Foreskin keratinocyte (primary cell): ENCODE measurements at places on chromosomes 3 and 15.
A peak's percentile ranks its signal among the peaks of the same experiment; 100 is the strongest.

DNA sequence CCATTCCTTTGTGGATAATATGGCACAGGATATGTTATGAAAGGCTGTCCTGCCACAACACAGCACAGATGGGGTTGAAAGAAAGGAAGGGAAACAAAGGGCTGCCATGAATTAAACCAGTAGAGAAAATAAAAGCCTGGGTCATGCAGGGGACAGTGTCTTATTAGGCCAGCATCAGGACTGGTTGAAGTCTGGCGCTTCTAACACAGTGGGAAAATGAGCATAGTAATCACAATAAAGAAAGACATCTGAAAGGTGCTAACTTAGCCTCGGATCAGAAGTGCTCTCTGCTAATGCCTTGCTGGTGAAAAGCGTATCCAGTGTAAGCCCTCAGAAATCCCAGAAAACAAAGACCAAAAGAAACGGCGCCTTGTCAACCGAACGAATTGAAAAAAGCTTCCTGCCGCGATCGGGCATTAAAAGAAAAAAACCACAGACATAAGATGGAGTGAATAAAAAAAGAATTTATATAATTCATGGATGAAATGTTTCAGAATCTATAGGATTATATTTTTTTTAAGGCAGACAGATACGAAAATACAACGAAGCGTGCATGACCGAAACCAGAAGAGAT lies 566 bp upstream of the MKRN3 start:
- no peak for DNase-seq

- DNase-seq, result no peak
These were observed 49.2 kb downstream of the OXSR1 start for GRCh38 chr3:38214560-38214959.

DNA sequence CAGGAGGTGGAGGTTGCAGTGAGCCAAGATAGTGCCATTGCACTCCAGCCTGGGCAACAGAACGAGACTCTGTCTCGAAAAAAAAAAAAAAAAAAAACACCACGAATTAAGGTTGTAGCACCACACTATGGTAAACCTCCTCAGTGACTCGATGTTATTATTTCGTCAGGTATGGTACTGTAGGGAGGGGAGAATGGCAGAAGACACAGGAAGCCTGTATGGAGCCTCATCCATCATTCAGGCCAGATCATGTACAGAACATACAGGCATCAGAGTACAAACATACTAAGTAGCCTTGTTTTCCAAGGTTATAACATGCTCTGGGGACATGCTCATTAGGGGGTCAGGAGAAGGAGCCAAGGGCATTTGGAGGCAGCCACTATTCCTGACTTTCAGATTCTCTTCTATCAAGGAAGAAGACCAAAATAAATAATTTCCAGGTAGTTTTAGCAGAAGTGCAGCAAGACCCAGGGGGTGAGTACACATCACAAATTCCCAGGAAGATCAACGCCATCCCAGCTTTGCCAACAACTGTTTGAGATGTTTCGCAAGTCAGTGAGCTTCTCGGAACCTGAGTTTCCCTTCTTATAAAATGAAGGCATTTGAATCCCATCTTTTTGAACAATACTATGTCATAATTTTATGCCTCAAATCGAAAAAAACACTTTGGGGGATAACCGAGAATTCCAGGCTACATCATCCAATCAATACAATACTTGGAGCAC lies 79.8 kb downstream of the FOXP1 start:
- DNase-seq, result peak; percentile 82

- no peak for DNase-seq
These were observed 2.6 kb upstream of the MAP6D1 start for GRCh38 chr3:183827809-183828537.

DNA sequence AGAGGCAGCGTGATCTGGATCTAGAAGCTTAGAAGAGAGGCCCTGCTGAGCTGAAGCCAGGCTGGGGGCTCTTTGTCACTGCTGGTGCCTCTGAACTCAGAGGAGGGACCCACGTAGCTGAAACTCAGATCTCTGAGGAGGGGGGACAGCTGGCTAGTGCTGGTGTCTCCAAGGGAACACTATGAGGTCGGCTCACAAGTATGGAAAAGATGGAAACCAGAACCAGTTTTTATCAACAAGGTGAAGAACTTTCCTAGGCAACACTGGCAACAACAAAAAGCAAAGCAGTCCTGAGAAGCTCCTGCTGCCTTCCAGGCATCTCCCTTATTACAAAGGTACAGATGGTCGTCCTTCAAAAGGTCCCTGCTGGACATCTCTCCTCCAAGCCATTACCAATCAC lies 27.0 kb upstream of the FSTL1 start:
- no peak for DNase-seq

DNA sequence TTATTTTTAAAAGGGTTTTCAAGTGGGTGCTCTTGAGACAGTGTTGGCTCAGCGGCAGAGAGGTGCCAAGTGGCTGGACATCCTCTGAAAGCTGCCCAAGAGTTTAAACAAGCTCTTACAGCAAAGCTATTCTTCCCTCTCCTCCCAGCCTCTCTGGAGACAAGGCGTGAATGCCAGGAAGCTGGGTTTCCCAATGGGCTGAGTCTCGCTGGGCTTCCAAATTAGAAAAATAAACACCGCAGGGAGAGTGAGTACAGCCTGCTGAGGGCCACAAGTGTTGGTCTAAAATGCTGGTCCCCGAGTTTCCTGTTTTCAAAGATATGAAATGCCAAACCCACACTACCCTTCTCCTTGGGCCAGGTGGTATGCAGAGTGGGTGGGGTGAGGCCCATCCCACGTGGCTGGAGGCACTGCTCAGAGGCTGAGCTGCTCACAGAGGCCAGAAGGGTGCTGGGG lies 36.4 kb downstream of the ZDHHC3 start:
- no peak for DNase-seq

GRCh38 chr3:52248165-52248541 lies 2.6 kb downstream of the PPM1M start:
- no peak for DNase-seq

DNA sequence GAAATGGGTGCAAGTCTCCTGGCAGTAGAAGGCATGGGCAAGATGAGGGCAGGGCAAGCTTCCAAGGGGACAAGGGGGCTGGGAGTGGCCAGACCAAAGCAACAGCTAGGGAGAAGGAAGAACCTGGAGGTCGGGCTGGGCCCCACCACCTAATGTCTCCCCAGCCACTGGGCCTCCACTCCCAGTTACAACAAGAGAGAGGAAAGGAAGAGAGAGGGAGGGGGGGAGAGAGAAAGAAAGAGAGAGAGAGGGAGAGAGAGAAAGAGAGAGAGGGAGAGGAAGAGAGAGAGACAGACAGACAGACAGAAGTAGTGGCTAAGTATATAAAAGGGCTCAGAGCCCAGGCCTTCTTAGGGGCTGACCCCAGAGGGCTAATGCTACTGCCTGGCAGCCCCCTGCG lies 6.9 kb downstream of the DUSP7 start:
- no peak for DNase-seq

- DNase-seq, result no peak
These were observed 13.3 kb upstream of the SOX2 start for GRCh38 chr3:181698263-181698954.

DNA sequence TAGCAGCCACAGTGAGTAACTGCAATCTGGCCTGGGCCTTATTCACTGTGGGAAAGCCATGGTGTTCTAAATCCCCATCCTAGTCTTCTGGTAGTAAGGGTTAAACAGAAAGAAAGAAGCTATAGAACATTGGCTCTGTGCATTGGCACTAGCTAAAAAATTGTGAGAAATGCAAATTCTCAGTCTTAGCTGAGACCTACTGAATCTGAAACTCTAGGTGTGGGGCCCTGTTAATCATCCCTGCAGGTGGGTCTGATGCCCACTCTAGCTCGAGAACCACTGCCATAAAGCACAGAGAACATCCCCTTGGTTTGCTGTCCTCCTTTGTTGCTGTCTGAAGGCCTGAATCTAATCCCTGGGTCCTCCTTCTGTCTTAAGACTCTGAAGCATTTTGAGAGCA lies 59.3 kb downstream of the MEIS2 start:
- no peak for DNase-seq

DNA sequence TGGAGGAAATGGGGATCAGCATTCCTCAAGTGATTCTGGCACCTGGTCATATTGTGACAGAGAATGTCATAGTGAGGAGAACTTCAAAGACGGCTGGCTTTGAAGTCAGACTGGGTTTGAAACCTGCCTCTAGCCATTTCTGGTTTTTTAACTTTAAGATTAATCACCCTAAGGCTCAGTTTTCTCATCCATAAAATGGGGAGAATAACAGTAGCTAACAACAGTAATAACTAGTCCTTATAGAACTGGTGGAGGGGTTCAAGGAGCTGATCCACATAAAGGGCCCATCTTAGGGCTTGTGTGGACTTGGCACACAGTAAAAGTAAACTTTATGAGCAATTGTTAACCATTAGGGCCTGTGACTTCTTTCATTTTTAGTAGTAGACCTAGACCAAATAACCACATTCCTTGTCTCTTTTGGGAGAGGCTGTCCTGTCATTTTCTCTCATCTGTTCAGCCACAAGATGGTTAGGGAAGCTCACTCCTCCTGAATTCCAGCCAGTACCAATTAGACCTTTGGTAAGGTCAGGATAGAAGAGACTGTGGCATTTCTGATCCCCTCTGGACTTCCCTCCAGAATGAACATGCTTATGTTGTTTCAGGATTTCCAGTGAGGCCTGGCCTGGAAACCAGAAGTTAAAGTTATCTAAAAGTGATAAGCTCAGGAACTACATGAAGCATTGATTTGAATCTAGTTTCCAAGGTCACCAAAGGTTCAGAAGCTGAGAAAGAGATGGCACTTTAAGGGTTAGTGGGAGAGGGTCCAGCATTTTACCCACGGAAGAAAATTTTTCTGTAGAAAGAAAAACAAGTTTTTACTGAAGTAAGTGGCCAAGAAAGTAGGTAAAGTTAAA lies 159.3 kb upstream of the DPH6 start:
- DNase-seq, result no peak

DNA sequence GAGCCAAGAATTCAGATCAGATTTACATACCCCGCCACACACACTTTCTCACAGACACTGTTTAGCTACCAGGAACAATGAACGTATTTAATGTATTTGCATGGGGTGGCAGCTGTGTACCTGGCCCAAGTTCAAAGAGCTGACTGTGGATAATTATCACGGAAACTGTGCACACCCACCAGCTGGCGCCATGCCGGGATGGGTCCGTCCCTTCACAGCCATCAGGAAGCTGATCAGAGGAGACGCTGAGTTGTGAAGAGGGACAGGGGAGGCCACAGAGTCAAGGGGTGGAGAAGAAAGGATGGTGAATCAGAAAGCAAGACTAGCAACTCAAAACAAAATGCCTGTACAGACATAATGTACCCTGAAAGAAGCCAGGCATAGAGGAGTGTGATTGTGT lies 13.1 kb upstream of the PLA2G4D start:
- no peak for DNase-seq

- DNase-seq, result no peak
These were observed 489.3 kb downstream of the ERC2 start for GRCh38 chr3:55978953-55979352.

DNA sequence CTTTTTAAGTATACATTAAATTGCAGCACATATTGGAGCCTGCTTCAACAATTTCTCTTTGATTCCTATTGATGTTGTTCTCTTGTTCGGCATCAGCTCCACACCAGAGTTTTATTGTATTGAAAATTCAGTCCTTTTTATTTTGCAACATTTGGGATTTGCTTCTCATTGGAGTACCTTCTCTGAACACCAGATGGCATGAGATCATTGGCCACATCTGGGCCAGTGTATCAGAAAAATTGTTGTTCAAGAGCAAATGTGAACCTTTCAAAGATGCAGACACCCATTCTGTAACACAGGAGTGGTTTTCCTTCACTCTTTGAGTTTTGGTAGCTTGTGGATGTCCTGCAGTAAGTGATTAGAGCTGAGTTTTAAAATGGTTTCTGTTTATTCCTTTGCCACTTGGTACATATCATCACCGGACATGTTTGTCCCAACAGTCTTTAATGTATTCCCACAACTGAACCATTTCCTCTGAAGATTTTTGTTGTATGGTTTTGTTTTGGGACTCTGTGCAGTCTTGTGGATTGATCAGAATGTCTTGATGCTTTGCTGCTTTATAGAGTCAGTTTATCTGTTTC lies 96.1 kb downstream of the MCTP2 start:
- DNase-seq, result peak; percentile 29

GRCh38 chr3:38984731-38985130 lies 67.0 kb downstream of the SCN11A start:
- DNase-seq, result no peak

DNA sequence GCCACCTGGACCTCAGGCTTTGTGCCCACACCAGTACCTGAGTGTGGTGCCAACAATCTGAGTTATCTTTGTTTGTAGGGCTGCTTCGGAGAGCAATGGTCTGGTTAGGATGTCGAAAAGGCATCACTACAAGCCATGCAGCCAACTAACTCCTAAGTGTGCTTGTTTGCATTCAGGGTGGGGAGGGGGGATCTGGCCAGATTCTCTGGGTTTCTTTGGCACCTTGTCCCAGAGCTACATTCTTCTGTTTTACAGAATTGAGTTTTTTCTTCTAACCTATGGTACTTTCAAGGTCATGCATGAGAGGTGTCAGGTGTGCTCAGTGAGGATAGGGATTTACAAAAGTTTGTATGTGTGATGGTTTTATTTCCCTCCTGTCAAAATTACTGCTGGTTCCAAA lies 391.4 kb upstream of the RARB start:
- no peak for DNase-seq

GRCh38 chr15:79282371-79283251 lies at the start of gene ANKRD34C:
TSS of gene ANKRD34C (plus strand) at chr15:79282722. CDS start at chr15:79293285, 10,563 bp downstream.
- no peak for DNase-seq

- no peak for DNase-seq
These were observed 35.8 kb downstream of the ZNF710 start for GRCh38 chr15:90036806-90037510.

- no peak for DNase-seq
These were observed 202.7 kb downstream of the TNIK start for GRCh38 chr3:171257251-171258203.

DNA sequence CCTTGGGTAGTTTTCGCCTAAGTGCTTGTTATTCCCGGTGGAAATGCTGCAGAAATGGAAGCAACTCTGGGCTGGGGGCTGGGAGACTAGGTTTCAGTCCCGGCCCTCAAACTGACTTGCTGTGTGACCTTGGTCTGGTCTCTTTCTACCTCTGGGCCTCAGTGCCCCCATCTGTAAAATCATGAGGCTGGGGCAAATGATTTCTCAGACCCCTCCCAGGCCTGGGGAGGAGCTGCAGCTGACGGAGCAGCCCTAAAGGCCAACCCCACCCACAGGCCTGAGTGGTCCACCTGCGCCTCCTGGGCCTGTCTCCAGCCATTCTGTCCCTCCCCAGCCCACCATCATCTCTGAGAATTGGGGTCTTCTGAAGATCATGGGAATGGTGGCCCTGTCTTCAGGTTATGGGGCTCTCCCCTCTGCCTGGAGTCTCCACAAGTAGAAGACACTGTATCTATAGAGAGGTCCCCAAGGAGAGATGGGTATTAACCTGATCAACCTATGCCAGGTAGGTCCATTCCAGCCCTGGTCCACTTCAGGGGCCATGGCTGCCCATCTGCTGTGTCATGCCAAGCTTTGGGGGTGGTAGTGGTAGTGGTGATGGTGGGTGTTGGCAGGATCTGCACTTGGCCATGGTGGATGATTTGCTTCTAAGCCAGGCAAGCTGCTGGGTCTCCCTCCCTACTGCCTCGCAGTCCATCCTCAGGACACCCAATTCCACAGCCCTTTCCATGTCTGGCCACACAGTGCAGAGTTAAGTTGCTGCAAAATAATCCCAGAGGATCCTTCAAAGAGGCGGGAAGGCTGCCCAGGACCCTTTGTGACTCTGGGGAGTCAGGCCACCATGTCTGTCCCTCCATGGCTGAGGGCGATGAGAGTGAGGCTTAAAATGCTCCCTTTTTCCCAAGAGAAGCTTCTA lies 46.0 kb downstream of the ITGA11 start:
- DNase-seq, result no peak

GRCh38 chr3:34998902-34999301 lies 640.4 kb upstream of the ARPP21 start:
- no peak for DNase-seq
